ENCODE measurements at places on chromosomes 5 and 9. TPM values are rescaled to one million over a fixed set of nuclear protein-coding genes. Genes with fewer than 3 reads are reported as not detected.

DNA sequence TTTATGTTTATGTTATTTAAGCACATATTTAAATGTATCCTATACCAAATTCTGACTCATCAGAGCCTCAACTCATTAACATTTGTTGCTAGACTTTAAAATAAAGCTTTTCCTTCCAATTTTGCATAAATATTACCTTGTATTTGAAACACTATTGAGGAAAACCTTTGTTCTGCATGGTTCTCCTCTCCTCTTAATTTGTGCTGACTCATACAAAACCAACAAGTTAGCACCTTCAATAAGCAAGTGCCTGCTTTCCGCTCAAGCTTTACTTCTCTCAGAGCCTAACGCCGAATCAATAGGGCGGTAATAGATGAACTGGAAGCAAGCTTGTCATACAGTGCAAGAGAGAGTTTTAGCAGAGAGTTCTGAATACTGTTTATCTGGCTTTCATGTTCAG, 7.9 kb downstream of the AMACR start:
- no peak for DNase-seq

- no peak for DNase-seq
These were observed 166.8 kb downstream of the HSD17B3 start for GRCh38 chr9:96135076-96135752.

Gene UBLCP1
- 44.9 TPM for total RNA-seq

Gene ROPN1L
- 1.5 TPM for total RNA-seq

Gene PRDM9
- total RNA-seq: 0.15 TPM

- no peak for DNase-seq
These were observed 635 bp downstream of the NAA35 start for GRCh38 chr9:85941622-85941940.

DNA sequence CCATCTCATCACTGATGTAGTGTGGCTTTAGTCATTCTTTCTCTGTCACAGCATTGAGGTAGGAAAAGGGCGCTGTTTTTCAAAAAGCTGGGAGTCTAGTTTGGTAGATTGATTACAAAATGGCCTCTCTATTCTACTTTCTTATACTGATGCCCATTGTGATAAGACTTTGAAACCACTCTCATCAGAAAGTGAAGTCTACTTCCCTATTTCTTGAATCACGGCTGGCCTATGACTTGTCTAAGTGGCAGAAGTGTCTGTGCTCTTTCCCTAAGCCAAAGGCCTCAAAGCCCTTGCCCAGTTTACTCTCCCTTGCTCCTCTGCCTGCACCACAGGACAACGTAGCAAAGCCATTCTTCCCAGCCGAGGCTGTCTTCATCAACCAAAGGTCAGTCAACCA, 83.0 kb upstream of the IL33 start:
- DNase-seq: no peak

Gene LCN9
- total RNA-seq: 0.46 TPM

Gene SHOC1
- total RNA-seq: not detected

DNA sequence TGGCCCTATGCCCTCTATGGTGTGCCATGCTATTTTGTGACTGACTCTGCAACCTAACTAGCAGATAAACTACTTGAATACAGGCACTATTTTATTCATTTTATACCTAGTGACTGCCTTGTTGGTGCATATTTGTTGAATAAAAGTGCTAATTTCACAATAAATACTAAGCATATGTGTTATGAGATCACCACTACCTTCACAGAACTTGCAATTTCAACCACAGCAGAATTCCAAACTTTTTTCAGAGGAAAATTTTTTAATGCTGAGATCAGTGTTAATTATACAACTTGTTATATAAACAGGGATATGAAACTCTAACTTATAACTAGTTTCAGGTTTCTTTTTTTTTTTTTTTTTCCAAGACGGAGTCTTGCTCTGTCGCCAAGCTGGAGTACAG, 94.8 kb downstream of the NR3C1 start:
- DNase-seq: no peak

DNA sequence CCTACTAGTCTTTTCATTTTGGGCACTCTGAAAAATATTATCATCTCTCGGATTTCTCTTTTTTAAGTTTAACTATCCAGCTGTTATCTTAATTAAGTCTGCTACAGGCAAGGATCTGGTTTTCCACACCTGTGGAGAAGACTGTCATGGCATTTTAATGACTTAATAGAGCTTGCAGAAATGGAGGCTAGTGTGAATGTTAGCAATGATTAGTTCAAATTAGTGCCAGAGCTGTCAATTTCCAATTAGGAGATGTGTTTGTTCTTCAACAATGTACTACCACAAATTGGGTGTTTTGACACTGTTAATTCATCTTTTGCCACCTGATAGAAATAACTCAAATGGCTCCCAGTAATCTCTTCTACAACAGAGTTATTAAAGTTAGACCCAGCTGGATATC, 2023.0 kb upstream of the CDH9 start:
- no peak for DNase-seq

DNA sequence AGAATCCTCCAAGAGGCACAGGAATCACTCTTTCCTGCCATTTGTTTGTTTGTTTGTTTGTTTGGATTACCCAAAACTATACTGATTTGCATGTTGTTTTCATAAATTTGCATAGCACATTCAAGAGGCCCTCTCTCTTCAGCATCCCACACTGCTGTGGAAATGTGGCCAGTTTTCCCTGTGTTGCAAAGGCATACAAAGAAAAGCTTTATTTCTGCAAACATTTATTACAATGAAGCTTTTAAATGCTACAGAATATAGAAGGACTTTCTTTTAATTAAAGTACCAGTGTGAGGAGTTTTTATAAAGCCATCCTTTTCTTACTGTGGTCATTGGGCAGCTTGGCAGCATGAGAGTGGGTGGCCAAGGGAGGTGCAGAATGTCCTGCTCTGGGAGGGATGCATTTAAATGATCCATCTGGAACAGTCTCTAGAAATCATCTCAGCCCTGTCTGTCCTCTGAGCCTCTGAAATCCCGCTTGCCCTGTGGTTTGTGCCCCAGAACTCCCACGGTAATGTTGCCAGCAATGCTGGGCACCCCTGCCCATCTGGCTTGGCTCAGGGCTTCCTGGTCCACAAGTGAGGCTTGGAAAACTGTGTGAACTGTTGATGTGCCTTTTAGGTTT, 356.8 kb upstream of the KIF2A start:
- DNase-seq: no peak

GRCh38 chr9:18056269-18056992, 417.5 kb upstream of the ADAMTSL1 start:
- no peak for DNase-seq

DNA sequence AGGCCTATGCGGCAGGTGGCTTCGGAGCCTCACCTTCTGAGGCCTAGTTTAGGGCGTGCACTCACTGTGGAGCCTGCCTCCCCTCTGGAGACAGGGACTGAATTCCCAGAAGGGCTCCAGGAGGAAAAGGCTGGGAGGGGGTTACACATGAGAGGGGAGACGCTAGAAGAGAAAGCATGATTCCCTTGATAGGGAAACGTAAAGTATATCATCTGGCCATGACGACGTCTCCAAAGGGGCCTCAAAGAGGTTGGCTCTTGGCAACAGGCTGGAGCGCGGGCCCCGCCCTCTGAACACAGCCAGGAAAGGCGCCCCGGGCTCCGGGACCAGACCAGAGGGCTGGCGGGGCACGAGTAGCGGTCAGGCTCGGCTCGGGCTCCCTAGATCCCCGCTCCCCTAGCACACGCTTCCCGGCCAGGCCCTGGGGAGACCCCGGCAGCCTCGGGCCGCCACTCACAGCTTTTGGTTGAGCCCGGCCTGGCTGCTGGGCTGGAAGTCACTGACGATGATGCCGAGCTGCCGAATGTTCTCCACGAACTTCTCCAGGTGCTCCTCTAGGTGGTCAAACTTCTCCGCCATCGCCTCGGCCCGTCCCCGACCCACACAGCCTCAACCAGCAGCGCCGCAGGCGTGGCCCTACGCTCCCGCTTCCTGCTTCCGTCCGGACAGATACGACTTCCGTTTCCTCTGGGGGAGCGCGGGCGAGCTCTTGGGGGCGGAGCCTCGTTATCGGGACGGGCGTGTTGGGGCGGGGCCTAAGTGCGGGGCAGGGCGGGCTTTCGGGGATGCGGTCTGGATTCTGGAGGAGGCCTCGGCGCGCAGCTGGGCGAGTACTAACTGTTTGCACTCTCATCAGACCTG, at the start of gene MED10:
TSS of gene MED10 (minus strand) at position 643 of the 861 bp plus-strand sequence. CDS start at position 579, 64 bp downstream.
- peak; percentile 98 for DNase-seq

GRCh38 chr9:30591461-30591860, 1793.0 kb upstream of the ACO1 start:
- no peak for DNase-seq

Gene DOK3
- total RNA-seq: 2.1 TPM

Gene NOTCH1
- 22.3 TPM for total RNA-seq

DNA sequence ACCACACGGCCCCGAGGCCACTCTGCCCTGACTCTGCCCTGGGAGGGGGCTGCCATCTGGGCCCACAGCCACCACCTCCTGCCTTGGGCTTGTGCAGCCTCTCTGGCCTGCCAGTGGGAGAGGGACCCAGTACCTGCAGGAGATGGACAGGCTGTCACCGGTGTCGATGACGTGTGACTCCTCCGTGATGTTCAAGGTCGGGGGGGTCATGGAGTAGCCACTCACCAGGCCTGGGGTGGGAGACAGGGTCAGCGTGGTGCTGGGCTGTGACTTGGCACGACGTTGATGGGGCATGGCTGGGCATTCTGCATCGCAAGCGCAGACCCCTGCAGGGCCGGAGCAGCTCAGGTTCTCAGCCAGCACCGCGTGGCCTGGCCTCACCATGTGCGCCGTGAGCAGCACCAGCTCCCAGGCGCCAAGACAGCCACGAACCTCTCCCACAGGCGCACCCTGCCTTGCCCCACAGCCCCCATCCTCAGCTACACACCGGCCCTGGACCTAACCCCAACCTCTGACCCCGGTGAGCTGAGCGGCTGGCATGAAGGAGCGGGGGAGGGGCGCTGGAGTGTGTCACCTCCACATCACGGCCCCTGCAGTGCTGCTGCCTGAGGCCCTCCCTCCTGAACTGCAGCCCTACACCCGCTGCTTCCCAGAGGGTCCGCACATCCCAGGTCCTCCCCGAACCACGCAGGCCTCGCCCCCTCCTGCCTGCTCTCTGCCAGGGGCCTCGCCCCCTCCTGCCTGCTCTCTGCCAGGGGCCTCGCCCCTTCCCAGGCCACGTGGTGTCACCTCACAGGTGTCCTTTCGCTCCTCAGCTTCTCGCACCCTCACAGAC, 17.6 kb downstream of the FLT4 start:
- DNase-seq: no peak

Gene PCDHAC2
- 0.49 TPM for total RNA-seq

DNA sequence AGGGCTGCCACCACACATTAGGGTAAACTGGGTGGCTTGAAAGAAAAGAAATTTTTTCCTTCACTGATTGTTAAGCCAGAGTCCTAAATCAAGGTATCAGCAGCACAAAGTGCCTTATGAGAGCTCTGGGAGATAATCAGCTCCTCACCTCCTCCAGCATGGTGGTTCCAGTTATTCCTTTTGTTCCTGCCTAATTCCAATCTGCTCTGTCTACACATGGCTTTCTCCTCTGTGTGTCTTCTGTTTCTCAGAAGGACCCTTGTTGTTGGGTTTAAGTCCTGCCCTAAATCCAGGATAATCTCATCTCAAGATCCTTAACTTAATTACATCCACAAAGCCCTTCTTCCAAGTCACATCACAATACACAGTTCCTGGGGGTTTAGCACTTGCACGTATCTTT, 1352.0 kb upstream of the CDH9 start:
- DNase-seq: no peak

DNA sequence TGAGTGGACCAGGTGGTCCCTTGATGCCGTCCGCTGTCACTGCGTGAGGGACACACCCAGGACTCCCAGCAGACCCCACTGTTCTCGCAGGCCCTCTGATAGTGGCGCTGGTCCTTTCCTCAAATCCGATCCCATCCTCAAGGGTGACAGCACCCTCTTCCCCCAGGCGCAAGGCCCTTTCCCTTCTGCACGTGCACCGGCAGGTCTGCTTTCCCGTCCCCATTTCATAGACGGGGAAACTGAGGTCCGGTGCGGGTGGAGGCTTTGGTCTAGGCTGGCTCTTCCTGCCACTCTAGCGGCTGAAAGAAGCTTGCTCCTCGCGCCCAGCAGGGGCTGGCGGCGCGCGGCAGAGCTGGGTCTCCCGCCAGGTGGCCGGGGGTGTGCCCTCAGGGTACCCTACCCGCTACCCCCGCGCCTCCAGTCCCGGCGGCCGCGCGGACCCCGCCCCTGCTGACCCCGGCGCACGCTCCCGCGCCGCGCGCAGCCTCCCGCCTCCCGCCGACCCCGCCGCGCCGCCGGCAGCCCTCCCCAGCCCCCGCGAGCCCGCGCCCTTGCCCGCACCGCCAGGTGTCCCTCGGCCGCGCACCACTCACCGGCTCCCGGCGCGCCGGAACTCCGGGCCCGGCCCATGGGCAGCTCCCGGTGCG, 453 bp downstream of the RASGEF1C start:
- DNase-seq: peak; percentile 77

Gene AQP3
- 2.5 TPM for total RNA-seq

GRCh38 chr9:68931821-68932220, 82.1 kb downstream of the PRKACG start:
- DNase-seq: no peak

- DNase-seq: no peak
These were observed 66.0 kb downstream of the RAB3C start for GRCh38 chr5:58648846-58649245.

Gene SPATA31A3
- not detected for total RNA-seq

- no peak for DNase-seq
These were observed 42.5 kb downstream of the GNA14 start for GRCh38 chr9:77605449-77606220.

Gene C5orf52
- not detected for total RNA-seq

Gene CDC25C
- total RNA-seq: 26.9 TPM

DNA sequence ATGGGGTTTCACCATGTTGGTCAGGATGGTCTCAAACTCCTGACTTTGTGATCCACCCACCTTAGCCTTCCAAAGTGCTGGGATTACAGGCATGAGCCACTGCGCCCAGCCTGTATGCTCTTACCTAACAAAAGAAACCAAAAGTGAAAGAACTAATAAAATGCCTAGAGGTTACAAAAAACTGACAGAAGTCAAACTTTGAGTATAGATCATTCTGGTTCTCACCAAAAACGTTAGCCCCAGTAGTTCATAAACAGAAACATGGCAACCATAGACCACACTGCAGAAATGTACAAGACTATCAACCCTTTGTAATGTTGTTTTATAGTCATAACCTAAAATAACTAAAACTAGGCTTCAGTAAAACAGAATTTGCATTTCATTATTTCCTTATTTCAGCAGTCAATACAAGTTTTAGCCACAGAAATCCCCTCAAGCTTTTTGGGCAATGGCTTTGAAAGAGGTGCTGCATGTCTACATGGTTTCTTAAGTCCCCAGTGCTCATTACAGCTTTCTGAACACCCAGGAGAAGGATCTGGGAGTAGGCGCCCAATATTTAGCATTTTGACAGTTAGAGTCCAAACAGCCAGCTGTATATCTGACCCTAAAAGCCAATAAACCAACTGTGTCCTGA, 72.5 kb downstream of the EPB41L4A start:
- no peak for DNase-seq

Gene SLC24A2
- total RNA-seq: 0.88 TPM

DNA sequence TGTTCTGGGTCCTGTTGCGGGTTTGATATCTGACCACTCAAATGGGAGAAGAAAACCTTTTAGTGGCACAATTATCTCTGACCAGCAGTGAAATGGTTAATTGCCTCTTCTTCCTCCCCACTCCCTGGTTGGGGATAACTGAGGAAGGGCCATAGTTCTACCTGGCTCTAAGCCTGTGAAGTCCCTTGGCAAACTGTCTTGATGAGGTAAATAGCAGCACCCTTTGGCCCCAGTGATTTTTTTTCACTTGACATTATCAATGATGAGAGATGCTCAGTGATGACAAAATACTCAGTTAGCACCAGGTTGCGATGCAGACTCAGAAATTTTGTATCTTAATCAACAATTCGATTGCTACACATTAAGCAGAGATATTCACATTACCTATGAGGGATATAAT, 515.7 kb downstream of the PSAT1 start:
- DNase-seq: no peak

Measured in endodermal cell (in vitro differentiated cells).